ENCODE measurements at places on chromosomes 2 and 18. TPM values are rescaled to one million over a fixed set of nuclear protein-coding genes. Genes with fewer than 3 reads are reported as not detected.

DNA sequence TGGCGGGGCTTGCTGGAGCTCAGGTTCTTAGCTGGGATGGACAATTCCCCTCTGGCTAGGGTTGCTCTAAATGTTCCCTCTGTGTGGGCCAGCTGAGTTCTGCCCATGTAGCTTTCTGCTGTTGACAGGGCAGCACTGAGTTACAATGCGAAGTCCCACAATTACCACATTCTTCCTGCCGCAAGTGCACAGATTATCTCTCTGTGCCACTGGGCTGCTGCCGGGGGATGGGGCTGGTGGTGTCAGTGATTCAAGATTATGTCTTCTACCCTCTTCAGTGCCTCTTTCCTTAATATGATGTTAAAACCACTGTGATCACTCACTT is 708.1 kb downstream of the SLC4A3 start:
- no peak for DNase-seq

GRCh38 chr2:155412598-155412997 is 714.1 kb downstream of the KCNJ3 start:
- no peak for DNase-seq

DNA sequence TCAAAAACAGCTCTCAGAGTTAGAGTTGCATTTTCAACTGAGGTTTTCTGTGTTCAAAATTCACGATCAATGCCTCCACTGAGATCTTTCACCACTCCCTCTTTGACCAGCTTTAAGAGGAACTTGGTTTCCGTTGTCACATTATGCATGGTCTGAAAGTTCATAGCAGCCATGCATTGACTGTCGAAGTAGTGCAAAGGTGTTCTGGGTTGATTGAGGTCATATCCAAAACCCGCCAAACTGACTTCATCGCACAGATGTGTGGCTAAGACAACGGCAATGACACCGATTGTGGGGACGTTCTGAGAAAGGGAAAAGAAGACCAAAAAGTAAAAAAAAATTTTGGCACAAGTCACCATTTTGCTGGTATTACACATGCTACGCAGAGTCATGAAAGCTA is 48.7 kb downstream of the ST3GAL5 start:
- DNase-seq, result no peak

Gene LIMS3
- total RNA-seq, result 0.23 TPM
